ENCODE measurements at places on chromosomes 5 and 9.

GRCh38 chr9:87386490-87387025, 111.1 kb upstream of the DAPK1 start:
- DNase-seq, result no peak

DNA sequence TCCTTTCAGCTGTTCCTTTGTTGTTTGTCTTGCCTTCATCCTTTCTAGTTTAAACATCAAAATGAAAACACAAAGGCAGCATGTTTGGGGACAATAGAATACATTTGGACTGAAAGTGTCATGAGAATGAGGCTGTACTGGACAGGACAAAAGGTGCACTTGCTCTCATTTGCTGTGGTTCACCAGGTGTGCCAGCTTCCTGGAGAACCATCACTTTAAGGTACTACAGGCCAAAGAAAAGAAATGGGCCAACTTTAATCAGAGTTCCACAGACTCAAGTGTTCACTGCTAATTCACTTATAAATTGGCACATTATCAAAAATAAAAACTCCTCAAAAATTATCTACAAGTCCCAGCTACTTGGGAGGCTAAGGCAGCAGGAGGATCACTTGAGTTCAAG, 53.8 kb downstream of the ABHD17B start:
- no peak for DNase-seq

DNA sequence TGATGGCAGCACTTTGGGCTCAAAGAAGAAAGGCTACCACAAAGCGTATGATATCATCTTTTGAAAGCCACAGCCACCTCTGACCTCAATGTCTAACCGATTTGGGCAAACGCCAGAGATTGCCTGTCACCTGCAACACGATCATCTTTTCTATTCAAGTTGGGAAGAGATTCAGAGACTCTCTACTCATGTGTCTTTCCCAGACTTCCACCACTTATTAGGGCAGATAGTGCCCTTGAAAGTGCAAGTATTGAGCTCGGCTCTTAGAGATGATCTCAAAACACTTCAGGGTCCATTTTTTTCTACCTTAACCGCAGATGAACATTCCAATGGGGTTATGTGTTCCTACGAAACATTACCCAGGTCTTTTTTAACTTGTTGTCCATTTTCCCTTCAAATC, 213.7 kb downstream of the DRD1 start:
- no peak for DNase-seq

- DNase-seq, result no peak
Measured at GRCh38 chr9:76399856-76400255, 5.6 kb upstream of the RFK start.

GRCh38 chr9:134855231-134855899, 25.2 kb upstream of the FCN2 start:
- DNase-seq, result no peak

DNA sequence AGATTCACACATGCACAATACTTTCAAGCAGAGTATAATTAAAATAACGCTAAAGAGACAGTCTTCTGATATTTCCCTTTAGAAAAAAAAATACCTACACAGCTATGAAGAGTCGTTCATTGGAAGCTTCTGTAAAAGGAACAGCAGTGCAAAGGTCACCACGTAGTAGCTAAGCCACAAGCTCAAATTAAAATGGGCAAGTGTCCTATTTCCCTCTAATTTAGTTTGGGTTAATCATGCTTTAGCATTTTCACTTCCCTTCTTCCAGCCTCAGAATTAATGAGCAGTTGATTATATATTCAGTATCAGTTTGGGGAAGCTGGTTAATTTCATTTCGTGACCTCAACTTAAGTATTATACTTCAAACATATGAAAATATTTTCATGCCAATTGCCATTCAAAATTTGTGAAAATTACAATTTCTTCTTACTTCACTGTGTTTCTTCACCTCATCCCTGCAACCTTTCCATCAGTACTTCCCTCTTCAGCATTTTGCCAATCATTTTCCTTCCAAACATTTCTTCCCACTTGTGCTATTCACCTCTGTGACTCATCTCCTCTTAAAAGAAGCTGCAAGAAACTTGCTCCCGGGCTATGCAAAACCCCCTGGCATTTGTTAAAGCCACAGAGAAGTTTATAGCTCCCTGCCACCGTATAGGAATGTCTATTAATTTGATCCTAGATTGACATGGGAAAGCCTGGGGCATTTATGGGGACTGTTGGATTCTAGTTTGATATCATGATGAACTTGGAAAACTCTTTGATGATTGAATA, 83.0 kb downstream of the DMRTA1 start:
- no peak for DNase-seq

DNA sequence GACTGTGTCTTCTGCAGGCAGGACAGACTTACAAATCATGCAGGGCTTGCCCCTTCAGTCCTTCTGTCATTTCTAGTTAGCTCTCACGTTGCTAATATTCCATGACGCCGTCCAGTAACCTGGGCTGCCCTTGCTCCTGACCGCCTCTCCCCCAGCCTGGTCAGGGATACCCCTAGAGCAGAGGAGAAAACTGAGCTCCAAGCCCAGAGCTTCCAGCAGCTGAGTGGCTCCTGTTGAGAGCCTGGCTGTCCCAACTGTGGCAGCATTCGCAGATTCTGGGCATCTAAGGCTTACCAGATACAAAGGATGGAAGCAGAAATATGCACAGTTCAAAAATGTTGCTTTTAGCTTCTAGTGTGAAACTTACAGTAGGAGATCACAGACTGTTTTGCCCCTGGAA, 185.2 kb downstream of the CD180 start:
- DNase-seq, result no peak

GRCh38 chr9:11320989-11321388, 708.2 kb upstream of the PTPRD start:
- no peak for DNase-seq

- DNase-seq, result no peak
Measured at GRCh38 chr5:9924614-9925013, 294.5 kb upstream of the TAS2R1 start.

DNA sequence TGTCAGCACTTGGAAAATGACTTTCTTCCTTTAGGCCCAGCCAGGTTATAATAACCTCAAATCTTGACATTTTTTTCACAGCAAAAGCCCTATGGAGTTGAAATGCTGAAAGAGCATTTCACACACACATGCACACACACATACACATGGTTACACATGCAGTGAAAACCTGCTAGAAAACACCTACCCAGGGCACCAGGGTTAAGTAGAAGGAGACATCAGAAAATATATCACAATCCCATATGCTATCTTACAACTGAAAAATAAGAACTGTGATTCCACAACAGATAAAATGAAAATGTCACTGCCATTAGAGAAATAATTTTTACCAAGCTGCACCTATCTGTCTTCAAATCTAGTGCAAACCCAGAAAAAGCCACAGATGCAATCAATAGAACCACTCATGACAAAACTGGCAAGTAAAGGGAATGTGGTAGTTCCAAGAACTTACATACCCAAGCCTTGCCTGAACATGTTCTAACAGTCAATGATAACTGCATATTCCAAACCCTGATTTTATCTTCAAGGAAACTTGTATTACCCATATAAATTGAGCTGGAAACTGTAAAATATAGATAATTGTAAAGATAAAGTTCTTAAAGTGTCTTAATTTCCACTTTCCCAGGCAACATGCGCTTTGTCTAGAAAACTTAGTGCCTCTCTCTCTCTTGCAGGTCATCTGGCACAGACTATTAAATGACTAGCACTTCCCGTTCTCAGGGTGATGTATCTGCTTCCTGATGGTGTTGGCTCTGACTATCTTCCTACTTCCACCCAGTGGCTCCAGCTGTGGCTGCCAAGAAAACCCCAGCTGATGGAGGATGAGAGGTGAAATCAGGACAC, 250.2 kb upstream of the PTGER4 start:
- peak; percentile 68 for DNase-seq

GRCh38 chr5:139413963-139414362, 10.1 kb upstream of the SPATA24 start:
- DNase-seq, result no peak

DNA sequence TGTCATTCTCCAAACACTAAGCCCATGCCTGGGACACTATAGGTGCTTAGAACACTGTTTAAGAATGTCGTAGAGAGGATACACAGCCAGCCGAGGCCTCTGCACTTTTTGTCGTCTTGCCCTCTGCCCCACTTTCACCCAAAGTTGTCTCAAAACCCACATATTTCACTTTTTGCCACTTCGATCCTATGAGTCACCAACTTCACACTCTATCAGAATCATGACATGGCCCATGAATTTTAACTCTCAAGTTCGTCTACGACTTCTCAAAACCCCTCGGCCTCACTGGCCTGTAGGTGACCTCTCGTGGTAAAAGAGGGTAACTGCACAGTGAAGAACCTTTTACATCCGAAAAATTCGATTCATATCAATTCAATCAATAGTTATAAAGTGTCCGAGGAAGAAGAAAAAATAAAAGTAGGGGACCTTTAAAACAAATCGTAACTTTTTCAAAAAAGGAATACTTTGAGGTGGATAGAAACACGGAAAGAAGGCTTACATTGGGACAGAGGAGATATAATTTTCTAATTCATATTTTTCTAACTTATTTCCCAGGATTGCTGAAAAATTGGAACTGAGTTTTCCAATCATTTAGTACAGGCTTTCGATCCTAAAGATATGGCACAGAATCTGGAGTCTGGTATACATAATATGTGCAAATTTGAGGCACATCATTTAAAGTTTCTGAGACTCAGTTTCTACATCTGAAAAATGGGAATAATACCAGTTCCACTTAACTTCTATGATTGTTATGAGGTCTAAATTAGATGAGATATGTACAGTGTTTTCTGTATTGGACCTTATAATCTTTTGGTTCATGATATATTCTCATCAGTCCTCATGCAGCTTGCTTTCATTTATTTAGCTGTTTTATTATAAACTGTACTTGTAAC, 122.6 kb downstream of the APBA1 start:
- peak; percentile 35 for DNase-seq

GRCh38 chr5:57221049-57221568, 47.2 kb downstream of the GPBP1 start:
- DNase-seq, result peak; percentile 77

- DNase-seq, result peak; percentile 80
Measured at GRCh38 chr5:119274767-119275130, 81.1 kb upstream of the TNFAIP8 start.

DNA sequence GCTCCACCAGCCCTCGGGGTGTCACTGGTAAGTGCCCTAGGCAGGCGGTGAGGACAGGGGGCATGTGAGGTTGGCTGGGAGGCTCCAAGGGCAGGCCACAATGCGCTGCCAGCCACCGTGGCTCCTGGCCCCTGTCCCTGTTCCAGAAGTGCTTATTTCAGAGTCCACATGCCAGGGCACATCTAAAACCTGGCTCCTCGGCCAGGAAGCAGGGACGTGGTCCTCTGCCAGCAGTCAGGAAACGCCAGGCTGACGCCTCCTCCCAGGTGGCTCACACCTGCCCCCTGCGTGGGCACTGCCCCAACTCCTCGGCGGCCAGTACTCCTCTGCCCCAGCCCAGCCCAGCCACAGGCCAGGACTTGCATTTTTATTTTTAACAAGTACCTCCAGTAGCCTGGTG, 68.5 kb downstream of the SECISBP2 start:
- DNase-seq, result no peak

DNA sequence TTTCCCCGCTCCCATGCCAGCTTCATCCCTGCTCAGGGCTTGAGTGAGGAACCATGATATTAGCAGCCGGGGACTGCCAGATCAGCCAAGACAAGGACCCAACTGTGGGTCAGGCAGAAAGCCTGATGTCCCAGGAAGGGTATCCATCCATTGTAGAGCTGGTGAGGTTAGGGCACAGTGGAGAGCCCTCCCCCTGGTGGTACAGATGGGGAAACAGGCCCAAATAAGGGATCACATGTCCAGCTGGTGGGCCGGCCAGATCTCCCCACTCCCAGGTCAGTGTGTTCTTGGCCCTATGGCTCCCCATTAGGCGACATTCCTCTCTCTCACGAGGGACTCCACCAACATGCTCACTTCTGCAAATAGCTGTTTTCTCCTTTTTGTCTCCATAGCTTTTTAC, 9.0 kb downstream of the CDX1 start:
- no peak for DNase-seq

DNA sequence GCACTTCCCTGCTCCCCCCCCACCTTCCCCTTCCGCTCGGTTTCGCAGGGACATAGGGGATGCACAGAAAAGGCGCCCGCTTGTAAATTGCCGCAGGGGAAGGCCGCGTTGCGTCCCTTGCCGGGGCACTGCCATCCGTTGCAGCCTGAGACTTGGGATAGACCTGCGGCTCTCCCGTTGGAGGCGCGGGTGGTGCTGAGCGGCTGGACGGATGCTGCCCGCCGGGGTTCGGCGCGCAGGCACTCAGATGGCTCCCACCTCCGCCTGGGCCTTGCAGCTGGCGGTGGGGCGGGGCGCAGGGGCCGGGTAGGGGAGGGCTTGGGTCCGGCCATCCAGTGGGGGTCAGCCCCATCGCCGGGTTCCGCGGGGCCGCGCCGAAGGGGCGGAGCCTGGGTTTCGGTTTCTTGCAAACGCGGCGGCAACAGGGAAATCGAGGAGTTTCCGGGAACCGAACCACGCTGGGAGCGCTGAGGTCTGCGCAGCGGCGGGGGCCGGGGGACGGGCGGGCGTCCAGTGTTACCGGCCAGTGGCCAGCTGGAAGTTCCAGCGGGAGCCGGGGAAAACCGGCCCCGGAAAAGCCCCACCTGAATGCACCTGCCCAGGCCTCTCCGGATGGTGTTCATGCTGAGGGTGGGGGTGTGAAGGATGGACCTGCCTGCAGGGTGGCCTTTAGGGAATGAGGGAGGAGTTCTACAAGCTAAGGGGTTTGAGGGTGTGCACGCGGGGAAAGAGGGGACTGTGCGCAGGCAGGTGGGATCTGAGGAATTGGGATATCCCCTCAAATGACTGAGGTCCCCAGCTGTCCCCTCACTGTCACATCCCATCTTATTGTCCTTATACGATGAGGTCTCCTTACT, 6.3 kb upstream of the IRF1 start:
- peak; percentile 63 for DNase-seq

DNA sequence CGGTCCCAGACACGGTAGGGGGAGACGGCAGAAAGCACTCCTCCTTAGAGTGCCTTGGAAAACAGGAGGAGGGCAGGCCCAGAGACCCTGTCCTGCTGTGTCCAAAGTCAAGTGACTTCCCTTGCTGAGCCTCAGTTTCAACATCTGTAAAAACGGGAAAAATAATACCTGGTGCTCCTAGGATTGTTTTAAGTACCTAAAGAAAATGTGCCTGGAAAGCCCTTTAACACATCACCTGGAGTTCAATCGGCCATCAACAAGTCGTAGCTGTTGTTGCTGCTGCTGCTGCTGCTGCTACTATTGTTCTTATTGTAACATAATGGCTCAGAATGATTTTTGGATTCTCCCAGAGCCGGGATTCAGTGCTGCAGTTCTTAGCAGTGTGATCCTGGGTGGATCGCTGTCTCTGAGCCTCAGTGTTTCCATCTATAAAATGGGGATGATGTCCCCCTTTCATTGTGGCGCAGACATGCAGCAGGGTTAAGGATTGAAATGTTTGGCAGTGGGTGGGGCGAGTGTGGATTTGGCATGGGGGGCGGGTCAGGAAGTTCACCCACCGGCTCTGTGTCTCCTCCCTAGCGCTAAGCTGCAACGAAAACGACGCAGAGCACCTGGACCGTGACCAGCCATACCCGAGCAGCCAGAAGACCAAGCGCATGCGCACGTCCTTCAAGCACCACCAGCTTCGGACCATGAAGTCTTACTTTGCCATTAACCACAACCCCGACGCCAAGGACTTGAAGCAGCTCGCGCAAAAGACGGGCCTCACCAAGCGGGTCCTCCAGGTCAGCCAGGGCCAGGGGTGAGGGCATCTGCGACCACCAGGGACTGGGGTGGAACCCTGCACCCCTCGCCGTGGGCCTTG, 9.2 kb downstream of the LHX2 start:
- no peak for DNase-seq

Data from CD4-positive, alpha-beta T cell treated with Interleukin-15 for 4 hours (primary cell).